ENCODE measurements at places on chromosomes 2 and 18.

DNA sequence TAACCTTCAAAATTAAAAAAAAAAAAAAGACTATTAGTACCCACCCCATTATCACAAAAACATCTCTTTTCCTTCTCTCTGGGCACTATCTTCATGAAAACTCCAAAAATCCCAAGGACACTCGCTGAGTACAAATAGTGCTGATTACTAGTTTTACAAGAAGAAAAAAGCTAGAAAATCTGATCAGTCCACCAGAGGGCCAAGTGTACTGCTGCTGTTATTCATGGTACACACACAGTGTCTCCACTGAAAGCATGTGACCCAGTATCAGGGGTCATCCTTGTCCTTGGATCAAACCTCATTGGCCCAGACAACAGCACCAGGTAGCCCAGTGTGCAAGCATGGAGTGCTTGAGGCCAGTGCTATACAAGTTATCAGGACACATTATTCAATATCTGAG lies 382.7 kb upstream of the KLHL29 start:
- no peak for DNase-seq

- DNase-seq: no peak
Observed at GRCh38 chr2:30385327-30385726, 61.7 kb upstream of the LCLAT1 start.

DNA sequence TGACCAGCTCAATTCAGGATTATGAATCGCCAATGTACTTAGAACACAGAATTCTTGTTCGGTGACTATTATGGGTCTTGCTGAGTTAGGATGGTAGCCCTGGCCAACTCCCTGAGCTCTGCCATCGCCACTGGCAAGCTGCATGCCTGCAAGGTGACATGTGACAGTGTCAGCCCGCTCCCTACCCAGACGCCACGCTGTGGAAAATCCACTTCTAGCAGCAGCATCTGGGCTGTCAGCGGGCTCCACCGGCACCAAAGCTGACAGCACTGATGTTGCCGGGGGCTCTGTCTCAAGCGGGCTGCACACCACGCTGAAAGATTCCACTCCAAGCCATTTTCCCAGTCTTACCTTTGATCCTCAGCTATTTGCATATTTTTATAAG lies 100.7 kb downstream of the MYT1L start:
- DNase-seq: no peak

GRCh38 chr2:212142631-212143030 lies 396.0 kb downstream of the ERBB4 start:
- DNase-seq: no peak
